Activated T-cell treated with anti-CD3 and anti-CD28 coated beads for 1 hour (primary cell): ENCODE measurements at places on chromosomes 16 and 17.

- DNase-seq, result no peak
These were observed 3.6 kb downstream of the ZNF267 start for GRCh38 chr16:31876951-31877828.

DNA sequence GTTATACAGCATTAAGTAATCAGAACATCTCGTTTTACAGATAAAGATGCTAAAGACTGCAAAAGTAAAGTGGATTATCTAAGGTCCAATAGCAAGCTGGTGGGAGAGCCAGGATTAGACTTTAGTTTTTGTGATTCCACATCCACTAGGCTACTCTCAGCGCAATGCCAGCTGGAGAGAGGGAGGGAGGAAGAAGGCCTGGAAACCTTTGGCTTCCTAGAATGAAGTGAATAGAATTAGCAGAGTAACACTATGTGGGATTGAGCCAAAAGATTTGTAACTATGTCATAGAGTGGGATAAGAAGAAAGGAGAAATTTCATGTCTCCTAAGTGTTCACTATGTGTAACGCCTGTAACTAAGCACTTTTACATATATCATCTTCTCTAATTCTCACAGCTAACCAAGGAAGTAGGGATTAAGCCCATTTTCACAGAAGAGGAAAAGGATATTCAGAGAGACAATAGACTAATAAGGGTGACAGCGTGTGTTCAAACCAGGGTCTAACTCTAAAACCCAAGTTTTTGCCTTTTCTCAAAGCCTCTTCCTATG, 25.4 kb upstream of the NSRP1 start:
- DNase-seq, result no peak

GRCh38 chr16:23666571-23667354, 11.9 kb upstream of the PLK1 start:
- no peak for DNase-seq

GRCh38 chr17:45081047-45081703, 20.1 kb downstream of the NMT1 start:
- no peak for DNase-seq

- no peak for DNase-seq
These were observed 33.7 kb upstream of the METTL16 start for GRCh38 chr17:2545393-2545792.

DNA sequence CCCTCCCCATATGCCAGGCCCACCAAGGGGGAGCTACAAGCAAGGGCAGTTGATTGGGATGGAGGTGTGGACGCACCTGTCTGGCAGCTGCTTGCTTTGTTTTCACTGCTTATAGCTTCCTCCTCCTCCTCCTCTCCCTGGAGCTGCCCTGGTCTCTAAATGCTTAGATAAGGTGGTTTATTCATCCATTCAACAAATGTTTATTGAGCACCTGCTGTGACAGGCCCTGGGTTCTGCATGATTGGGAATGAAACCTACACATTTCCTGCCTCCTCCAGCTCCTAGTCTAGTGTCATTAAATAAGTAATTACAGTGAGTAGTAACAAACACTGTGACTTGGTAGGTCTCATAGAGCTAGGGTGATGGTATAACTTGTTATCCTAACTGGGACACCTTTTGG, 17.4 kb upstream of the MAP3K14 start:
- no peak for DNase-seq

DNA sequence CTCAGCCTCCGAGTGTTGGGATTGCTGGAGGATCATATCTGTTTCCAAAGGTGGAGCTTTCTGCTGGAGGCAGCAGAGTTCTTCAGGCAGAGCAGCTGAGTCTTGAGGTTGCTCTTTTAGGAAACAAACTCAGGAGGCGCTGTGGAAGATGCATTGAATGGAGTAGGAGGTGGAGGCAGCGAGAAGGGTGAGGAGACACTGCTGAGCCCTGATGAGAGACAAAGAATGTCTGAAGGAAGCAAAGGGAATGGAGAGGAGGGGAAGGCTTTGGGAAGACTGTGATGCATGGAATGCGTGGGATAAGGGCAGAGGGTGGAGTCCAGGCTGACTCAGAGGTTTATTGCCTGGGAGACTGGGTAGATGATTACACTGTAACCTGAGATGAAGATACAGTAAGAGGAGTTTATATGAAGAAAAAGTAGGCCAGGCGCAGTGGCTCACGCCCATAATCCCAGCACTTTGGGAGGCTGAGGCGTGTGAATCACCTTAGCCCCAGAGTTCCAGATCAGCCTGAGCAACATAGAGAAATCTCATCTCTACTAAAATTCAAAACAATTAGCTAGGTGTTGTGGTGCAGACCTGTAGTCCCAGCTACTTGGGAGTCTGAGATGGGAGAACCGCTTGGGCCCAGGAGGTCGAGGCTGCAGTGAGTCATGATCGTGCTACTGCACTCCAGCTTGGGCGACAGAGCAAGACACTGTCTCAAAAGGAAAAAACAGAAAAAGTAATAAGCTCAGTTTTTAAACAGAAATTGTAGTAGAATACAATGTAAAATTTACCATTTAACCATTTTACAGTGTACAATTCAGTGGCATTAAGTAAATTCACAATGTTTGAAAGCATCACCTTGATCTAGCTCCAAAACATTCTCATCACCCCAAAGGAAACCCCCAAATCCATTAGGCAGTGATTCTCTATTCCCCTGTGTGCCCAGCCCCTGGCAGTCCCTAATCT, 17.8 kb upstream of the TMEM219 start:
- no peak for DNase-seq

- no peak for DNase-seq
These were observed 32.8 kb downstream of the DNAH2 start for GRCh38 chr17:7750321-7750821.

- DNase-seq, result no peak
These were observed 19.9 kb upstream of the SIAH1 start for GRCh38 chr16:48405153-48405552.

DNA sequence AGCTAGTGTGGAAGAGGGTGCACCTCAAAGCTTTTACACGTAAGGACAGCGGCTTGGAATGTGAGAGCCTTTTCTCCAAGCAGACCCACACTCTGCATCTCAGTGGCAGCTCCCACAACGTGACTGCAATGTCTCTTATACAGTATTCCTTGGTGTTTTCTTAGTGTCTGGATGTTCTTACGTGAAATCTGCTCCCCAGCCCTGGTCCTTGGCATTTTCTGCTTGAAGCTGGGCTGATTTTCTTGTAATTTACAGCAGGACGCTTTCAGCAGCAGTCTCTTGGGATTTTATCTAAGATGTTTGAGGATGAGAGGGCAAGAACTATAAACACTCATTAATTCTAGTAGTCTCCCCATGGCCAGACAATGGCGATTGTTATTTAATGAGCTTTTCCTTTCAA, 12.1 kb upstream of the POLR3E start:
- no peak for DNase-seq
